T-helper 9 cell (primary cell): ENCODE measurements at places on chromosomes 12 and 14.

DNA sequence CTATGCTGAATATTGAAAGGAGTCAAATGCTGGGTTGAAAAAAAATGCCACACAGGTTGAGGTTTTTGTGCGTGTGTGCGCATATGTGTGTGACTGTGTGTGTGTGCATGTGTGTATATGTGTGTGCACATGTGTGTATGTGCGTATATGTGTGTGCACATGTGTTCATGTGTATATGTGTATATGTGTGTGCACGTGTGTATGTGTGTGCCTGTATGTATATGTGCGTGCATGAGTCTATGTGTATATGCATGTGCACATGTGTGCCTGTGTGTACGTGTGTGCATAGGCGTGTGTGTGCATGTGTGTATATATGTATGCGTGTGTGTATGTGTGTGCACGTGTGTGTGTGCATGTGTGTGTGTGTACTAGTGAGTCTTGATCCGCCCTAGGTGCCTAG is 655.7 kb downstream of the AACS start:
- no peak for DNase-seq

DNA sequence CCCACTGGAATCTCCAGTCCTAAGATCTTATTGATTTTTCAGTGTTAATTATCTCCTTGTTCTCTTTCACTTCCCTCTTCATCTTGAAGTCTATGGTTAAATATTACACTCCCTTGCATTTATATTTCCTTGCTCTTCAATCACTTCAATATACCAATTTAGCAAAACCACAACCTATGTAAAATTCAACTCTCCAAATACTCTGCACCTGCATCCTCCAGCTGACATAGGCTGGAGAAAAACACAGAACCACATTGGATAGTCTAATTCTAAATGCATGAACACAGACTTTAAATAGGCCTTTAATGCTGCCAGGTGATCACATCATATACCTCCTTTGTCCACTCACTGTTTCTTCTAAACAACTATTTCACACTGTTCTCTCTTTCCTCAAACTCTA is 253.8 kb upstream of the GARIN6 start:
- no peak for DNase-seq

GRCh38 chr12:88969127-88969526 is 383.2 kb downstream of the DUSP6 start:
- DNase-seq: no peak

DNA sequence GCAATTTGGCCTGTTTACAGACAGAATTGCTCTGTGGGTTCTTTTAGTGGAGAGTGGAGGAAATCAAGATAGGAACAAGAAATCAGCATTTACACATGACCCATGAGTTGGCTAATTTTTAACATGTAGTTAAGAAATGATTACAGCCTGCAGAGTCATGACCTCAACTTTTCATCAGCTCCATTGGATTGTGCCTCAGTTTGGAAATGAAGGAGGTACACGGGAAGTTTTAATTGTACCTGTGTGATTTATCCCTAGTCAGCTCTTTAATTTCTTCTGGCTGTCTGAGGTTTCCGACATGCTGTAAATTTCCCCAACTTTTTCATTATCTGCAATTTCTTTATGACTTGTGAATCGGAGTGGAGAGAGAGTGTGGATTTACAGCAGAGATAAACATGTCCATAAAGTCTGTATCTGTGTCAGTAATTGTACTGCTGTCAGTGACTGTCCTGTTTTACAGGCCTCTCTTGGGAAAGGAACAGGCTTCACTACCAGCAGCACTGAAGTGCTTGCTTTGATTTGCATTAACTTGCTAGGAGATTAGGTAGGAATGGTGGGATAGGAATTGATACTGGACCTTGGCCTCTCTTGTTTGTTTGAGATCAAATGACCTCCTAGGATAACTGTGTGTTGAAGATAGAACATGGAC is 49.2 kb downstream of the LIN52 start:
- no peak for DNase-seq

GRCh38 chr12:321606-322326 is 59.1 kb upstream of the SLC6A13 start:
- DNase-seq: no peak

GRCh38 chr14:49362916-49363315 is 223.3 kb downstream of the RPS29 start:
- DNase-seq: no peak

DNA sequence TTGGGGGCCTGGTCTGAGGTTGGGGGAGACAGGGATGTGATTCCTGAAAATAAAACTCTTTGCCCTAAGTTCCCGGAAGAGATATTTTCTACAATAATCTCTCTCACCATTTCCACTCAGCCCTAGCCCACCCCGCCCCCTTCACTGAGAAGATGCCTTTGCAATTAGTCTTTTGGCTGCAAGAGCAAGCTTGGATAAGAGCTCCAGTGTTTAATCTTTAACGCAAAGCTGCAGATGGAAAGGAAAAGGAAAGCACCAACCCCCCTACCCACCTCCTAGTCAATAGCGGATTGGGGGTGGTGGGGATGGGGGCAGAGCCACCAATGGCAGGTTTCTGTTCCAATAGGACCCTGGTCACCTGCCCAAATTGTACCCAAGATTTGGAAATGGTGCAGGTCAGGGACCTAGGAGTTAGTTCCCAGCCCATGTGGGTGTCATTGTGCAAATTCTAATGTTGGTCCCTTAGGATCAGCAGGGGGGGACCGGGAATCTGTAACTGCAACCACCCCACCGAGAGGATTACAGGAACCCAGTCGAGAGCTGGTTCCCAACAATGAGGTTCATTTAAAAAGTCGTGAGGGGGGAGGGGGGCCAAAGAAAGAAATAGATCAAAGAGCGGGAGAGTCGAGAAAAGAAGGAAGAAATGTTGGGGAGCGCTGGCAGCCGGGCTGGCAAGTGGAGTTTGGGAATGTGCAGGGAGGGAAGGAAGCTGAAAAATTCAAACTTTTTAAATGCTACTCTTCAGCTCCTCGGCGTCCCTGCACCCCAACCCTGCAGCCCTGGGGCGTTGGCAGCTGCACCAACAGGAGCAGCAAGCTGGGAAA is 1.6 kb downstream of the ZFP36L1 start:
- DNase-seq: no peak

GRCh38 chr12:52056801-52057637 is 5.8 kb downstream of the NR4A1 start:
- DNase-seq: no peak

- DNase-seq: no peak
Observed at GRCh38 chr14:105746124-105746514, 219.7 kb downstream of the TMEM121 start.

- no peak for DNase-seq
Observed at GRCh38 chr12:129558036-129558435, 345.8 kb downstream of the TMEM132D start.

- DNase-seq: no peak
Observed at GRCh38 chr14:55277972-55278740, 6.9 kb downstream of the FBXO34 start.

DNA sequence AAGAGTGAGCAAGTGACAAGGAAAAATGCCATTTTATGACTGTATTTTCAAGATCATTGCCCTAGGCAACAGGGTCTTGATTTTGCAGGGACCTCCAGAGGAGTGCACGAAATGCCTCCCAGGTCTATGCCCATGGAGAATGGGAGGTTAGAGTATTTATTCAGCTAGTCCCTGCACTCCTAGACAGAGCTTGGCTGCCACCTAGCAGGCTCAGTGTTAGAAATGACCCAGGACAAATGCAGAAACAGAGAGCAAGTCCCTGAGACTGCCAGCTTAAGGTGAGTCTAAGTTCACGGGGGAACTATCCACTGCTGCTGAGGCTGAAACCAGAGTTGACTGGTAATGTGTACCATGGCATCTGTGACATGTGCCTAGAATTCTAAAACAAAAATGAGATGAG is 506.4 kb downstream of the MED13L start:
- DNase-seq: no peak

GRCh38 chr12:88743946-88744685 is 163.8 kb upstream of the KITLG start:
- no peak for DNase-seq

- no peak for DNase-seq
Observed at GRCh38 chr12:126404293-126404881, 1339.2 kb downstream of the AACS start.

DNA sequence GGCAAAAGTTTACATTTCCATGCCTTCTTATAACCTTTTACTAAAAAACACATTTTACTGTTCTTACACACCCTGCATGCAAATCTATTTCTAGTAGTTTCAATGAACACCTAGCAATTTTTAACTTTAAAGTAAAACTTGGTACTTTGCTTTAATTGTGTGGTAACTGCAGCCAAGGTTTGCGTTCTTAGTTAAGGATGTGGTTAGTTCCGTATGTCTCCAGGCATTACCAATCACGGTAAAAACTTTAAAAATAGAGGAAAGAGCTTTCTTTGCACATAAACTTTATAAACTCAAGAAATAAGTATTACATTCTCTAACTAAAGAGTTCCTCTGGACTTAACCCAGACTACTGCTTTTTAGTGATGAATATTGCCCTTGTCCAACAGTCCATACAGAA is 795.2 kb downstream of the SLC16A7 start:
- DNase-seq: no peak

DNA sequence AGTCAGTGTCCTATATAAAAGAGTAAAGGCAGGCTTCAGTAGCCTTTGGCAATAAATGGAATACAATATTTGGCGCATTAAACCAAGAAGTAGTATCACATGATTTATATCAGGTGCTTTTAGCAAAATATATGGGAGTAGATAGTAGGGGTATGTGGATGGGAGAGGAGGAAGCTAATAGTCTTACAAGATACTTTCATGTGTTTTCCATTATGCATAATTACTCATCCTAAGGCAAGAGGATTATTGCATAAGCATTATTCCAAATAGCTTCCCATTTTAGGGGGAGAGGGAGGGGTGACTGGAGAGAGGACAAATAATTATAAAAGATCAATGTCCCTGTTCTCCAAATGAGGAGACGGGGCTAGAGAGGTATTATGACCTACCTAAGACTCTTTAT is 104.3 kb downstream of the DUSP6 start:
- no peak for DNase-seq

GRCh38 chr14:59274991-59275391 is 86.5 kb downstream of the DAAM1 start:
- no peak for DNase-seq

GRCh38 chr12:42762395-42762925 is 172.9 kb upstream of the PRICKLE1 start:
- DNase-seq: no peak

GRCh38 chr12:12028668-12029402 is 41.9 kb upstream of the BCL2L14 start:
- no peak for DNase-seq

- DNase-seq: no peak
Observed at GRCh38 chr12:67752226-67752732, 103.7 kb downstream of the DYRK2 start.

DNA sequence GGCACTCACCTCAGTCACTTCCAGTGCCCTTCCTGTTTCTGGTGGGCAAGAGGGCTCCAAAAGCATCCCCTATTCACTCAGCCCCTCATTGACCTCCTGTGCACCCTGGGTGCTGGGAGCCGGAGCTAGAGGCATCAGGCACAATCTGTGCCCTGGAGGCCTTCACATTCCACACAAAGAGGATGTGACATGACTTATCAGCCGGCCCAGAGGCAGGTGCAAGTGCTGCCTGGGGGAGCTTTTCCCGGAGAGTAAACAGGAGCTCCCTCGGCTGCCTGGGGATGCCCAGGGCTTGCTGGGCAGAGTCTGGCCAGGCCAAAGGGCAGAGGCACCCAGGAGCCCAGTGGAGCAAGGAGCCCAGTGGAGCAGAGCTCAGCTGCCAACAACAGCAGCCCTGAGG is 64.5 kb downstream of the BCL11B start:
- no peak for DNase-seq

DNA sequence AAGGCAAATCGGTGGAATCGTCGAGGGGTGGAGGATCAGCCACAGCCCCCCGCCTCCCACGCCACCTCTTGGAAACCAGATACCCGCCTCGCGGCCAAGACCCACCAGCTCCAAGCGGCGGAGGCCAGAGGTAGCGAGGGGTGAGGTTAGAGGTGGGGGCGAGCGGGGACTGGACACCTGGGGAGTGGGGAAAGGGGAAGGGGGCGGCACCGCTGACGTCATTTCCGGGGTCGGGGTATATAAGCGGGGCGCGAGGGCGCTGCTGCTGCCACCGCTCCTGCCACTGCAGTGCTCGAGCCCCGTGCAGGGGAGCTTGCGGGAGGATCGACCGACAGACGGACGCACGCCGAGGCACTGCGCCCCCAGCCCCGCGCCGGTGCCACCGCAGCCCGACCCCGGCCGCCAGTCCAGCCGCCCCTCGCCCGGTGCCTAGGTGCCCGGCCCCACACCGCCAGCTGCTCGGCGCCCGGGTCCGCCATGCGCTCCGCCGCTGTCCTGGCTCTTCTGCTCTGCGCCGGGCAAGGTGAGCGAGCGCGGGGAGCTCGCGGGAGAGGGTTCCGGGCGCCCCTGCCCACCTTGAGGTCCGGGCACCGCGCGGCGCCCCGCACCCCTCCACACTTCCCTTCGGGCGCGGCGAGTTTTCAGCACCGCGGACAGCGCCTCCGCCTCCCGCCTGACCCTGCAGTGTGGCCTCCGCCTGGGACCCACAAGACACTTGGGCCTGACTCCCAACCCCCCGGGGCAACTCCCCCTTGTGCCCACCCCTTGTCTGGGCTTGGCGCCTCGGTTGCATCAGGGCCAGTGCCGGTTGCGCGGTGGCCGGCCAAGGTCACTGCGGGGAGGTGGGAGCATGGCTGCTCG is at the start of gene CHGA:
Gene CHGA (plus strand): TSS at position 268 of the 861 bp plus-strand sequence. CDS start 210 bp downstream, at position 478.
- peak; percentile 33 for DNase-seq

- no peak for DNase-seq
Observed at GRCh38 chr12:68178774-68179439, 19.4 kb upstream of the IFNG start.

- no peak for DNase-seq
Observed at GRCh38 chr12:108772891-108773797, 41.8 kb upstream of the CORO1C start.

DNA sequence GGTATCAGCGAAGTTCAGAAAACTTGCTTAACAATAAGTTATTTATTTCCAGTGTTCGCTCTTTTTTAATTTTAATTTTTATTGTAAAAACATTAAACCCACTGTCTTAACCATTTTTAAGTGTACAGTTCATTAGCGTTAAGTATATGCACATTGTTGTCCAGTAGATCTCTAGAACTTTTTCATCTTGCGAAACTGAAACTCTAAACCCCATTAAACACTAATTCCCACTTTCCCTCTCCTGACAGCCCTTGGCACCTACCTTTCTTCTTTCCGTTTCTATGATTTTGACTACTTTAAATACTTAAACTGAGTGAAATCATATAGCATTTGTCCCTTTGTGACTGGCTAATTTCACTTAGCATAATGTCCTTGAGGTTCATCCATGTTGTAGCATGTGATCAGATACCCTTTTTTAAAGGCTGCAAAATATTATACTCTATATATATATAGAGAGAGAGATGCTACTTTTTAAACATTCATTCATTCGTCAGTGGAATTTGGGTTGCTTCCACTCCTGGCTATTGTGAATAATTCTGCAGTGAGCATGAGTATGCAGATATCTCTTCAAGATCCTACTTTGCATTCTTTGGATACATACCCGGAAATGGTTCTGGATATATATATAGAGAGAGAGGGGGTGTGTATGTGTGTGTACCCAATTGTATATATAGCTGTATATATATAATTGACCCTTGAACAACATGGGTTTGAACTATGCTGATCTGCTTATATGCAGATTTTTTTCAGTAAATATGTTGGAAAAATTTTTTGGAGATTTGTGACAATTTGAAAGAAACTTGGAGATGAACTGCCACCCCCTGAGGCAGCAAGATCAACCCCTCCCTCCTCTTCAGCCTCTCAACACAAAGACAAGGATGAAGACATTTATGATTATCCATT is 74.7 kb upstream of the EVL start:
- DNase-seq: no peak
